Activated naive CD8-positive, alpha-beta T cell treated with anti-CD3 and anti-CD28 coated beads, Interleukin-2, amount 50 U/mL, for 24 hours (primary cell): ENCODE measurements at places on chromosomes 13 and 19.

DNA sequence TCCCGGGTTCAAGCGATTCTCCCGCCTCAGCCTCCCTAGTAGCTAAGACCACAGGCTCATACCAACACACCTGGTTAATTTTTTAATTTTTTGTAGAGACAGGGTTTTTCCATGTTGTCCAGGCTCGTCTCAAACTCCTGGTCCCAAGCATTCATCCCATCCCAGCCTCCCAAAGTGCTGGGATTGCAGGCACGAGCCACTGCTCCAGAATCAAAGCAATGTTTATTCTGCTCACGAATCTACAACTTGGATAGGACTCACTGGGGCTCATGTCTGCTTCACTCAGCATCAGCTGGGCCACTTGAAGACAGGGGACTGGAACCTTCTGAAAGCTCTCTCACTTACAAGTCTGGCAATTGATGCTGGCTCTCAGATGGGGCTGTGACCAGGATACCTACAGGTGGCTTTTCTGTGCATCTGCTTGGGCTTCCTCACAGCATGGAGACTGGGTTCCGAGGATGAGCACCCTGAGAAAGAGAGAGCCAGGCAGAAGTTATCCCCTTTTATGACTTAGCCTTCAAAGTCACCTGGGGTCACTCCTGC lies 8.2 kb upstream of the ZNF792 start:
- H3K27ac ChIP-seq, result no peak overlapping the region
- H3K27me3 ChIP-seq, result no peaks in the 10 kb centered on the region
- peaks cover 4% of the 10 kb centered on the region for H3K36me3 ChIP-seq
- no peak overlapping the region for H3K4me3 ChIP-seq
- no peak for DNase-seq

DNA sequence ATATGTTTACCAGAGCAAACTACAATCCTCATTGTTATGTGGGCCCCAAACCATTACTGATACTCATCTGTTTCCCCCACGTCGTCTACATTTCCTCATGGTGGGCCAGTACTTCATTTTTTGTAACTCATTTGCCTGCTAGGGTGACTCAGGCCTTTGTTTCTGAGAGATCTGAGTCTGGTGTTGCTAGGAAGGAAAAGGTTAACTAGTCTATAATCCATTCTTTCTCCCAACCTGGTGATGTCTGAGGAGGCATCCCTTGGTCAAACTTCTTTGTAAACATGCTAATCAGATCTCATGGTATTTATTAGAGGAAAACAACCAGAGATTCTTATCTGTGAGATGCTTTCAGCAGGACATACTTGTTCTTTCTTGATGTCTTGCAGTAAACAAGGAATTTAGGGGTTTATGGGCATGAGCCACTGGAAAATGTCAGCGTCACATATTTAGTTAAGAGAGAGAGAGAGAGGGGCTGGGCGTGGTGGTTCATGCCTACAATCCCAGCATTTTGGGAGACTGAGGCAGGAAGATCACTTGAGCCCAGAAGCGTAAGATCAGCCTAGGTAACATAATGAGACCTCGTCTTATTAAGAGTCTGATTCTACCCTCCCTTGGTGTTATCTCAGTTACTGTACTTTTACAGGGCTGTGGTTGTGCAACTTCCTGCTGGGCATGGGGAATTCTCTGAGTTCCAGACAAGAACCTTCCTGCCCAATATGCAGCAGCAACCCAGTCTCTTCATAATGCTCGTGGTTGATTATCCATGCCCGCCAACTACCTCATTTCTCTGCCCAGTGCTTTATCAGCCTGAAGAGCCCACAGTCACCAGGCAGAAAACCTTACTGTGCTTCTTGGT lies 9.7 kb upstream of the DPRX start:
- H3K27ac ChIP-seq, result no peak overlapping the region
- no peaks in the 10 kb centered on the region for H3K4me1 ChIP-seq
- peaks cover 2% of the 10 kb centered on the region for H3K36me3 ChIP-seq

DNA sequence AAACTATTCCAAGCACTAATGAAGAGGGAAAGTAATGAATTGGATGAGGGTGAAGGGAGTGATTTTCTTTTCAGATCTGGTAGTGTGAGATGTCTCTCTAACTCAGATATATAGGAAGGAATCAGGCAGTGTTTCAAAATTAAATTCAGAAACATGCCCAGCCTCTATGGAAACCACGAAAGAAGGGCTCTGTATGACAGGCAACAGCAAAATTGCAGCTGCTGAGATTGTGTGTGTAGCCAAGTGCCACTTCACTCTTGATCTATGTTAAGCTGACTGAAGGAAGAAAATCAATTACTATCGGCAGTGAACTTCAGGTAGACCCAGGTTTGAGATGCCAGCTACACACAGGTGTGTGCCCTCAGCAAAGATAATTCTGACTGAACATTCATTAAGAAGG lies 387.4 kb downstream of the PCDH9 start:
- no peaks in the 10 kb centered on the region for H3K36me3 ChIP-seq
- no peak for DNase-seq

DNA sequence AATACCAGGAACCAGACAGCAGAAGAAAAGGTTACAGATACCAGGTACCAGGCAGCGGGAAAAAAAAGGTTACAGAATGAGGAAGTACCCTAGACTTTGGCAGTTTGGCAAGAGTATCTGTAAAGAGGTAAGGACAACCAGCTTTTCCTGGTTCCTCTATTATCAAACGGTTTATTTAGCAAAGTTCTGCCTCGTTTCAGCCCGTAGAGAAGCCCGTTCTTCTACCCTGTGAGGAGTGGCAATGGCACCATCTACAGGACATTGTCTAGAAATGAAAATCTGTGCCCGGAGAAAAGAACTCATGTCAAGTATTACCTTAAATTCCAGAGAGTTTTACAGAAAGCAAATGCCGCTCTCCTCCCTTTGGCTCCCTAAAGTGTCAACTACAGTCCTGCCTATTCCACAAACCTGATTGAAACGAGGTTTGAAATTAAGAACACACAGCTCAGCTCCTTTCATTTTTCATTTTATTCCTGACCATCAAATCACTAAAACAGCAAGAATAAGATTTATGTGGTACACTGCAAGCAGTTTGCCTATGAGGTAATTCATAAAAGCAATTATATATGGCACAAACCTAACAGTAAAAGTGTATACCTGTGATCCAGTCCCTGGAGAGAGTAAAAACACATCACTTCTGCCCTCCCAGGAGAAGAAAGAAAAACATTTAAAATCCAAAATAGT lies 226.3 kb downstream of the SLC7A1 start:
- DNase-seq, result no peak
- H3K4me1 ChIP-seq, result no peaks in the 10 kb centered on the region
- no peaks in the 10 kb centered on the region for H3K36me3 ChIP-seq
- H3K27me3 ChIP-seq, result peaks cover 20% of the 10 kb centered on the region
- no peak overlapping the region for H3K27ac ChIP-seq

- peaks cover 66% of the 10 kb centered on the region for H3K27me3 ChIP-seq
- H3K4me1 ChIP-seq, result peaks cover 32% of the 10 kb centered on the region
- no peak overlapping the region for H3K27ac ChIP-seq
- H3K36me3 ChIP-seq, result no peaks in the 10 kb centered on the region
Observed at GRCh38 chr13:27789153-27789494, 3.2 kb upstream of the GSX1 start.
